ENCODE measurements at places on chromosomes 7 and 10.

DNA sequence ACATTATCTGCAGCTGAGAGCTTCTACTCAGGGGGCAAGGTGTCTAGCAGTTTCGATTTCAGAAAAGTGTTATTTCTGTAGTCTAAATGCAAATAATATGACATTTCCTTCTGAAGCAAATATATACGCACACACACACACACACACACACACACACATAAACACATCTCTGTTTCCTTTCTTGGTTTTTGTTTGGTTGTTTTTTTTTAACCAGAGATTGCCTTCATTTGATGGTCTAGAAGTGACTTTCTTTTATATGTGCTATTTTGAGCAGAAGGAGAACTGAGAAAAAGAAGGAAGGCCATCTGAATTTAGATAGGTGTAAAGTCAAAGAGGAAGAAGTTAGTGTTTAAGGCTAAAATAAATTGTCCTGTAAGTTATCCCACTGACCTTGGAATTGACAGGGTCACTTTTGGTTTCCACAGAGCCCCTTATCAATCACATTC is 142.2 kb downstream of the TRIL start:
- DNase-seq: no peak

DNA sequence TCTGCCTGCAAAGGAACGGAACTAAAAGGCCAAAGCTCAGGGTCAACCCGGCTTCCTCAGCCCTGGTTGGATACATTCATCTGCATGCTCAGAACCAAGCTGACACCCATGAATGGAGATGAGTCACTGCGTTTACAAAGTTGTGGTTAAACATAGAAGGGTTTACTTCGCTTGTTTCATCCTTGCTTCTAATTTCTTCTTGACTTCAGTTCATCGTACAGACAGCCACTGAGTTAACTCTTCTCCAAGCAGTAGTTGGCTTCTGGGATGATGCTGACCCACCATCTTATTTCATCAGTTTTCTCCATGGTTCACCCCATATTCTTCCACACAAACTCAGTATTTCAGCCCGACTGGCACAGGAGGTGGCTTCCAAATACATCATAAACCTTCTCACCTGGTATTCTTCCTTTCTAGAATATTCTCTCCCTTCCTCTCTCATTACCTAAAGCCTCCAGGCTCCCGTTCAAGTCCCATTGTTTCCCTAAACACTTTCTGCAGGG is 166.3 kb upstream of the RNF32 start:
- DNase-seq: no peak

DNA sequence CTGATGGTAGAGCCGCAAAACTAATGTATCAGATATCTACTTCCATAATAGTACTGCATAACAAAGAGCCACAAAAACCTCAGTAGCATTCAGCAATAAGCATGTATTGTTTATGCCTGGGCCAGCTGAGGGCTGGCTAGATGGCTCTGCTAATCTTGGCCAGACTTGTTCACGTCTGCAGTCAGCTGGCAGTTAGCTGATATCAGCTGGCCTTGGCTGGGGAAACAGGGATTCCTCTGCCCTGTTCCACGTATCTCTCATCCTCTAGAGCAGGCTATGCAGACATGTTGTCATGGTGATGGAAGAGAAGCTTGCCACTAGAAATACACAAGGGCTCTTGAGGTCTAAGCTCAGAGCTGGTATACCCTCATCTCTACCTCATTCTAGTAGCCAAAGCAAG is 62.9 kb downstream of the GRM8 start:
- DNase-seq: no peak

DNA sequence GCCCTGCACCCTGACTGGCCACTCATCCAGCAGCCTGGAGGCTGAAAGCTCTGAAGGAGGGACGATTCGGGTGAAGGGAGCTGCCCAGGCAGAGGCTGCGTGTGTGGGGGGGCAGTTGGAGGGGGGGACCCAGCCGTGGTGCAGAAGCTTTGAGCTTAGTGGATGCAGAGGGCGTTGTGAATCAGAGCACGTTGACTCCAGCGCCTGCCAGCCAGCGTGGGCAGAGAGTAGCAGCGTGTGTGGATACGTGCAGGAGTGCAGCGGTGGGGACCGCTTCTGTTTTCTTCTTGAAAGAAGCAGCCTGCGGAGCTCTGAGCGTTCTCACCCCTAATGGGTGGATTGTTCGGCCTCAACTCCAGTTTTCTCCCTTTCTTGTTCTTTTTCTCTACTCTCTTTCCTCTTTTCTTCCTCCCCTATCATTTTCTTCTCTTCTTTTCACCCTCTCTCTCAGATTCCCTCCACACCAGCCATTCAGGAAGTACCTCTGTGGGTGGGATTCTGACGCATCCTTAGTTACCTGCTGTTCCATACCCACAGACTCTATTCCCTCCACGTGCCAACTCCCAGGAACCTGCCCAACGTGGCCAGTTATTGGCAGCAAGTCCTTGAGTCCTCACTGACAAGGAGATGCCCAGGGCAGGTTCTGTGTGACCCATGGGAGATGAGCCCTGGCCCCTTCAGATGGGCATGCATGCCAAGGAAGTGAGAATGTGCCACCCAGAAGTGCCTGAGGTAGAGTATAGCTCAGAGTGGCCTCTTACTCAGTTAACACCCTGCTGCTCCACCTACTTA is 47.4 kb downstream of the SORCS3 start:
- no peak for DNase-seq

DNA sequence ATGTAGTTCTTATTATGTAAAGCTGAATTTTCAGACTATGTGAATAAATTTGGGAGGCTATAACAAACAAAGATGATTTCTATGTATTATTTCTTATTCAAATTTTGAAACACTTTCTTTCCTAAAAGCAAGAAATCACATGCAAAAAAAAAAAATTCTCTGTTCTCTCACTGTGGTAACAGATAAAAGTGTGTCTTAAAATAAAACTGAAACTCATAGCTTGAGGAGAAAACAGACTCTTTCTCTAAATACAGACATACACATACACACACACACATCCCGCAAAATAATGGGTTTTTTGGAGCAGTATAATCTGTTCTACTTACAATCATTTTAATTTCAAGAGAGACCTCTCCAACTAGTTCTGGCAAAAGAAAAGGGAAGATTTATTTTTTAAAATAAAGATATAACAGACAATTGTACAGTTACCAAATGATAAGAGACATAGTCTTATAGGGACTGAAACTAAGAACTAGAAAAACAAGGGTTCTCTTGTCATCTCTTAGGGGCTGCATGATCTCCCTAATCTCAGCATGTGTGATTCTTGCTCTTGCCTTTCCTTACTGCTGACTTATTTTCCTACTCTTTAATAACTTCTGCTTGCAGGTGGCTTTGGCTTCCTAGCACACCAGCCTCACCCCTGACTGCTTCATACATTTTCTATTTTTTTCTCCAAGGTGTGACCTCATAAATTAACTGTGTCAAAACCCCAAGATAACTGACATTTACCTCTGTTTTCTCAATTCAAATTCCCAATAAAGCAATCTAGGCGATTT is 483.5 kb upstream of the POT1 start:
- no peak for DNase-seq

DNA sequence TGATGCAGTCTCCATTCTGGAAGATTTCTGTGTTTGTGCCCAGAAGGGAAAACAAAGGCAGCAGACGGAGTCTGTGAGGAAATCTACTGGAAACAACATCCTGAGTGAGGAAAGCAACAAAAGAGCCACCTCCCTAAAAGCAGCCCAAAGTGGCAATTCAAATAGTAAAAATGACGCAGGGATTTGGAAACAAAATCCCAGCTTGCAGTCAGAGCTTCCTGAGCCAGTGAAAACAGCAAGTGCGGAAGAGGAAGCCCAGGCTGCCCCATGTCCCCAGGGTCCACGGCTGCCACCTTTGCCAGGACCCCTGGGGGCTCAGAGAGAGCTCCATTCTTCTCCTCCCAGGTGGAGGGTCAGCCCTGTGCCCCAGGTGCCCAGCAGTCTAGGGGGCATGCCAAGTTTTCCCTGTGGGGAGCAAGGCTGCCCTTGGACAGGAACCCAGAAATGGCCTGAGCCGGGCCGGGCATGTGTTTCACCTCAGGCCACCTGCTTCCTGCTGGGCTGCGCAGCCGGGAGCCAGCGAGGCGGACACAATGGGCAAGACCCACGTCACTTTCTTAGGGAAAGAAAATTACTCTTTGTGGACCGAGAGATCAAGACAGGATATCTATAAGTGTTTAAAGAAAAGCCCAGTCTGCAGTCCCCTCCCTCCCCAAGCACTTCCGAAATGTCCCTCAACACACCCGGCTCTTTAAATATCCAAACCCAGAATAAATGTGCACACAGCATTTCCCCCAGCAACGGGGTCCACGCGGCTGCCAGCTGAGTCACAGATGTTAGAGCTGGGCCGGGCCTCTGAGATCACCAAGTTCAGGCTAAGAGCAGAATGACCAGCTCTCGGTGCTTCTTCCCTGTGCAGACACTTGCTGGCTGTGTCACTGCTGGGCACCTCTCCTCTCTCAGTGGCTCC is 231.1 kb downstream of the ARHGAP12 start:
- no peak for DNase-seq
